Smooth muscle cell of the coronary artery (primary cell): ENCODE measurements at places on chromosomes 1 and 21. TPM values are rescaled to one million over a fixed set of nuclear protein-coding genes. Genes with fewer than 3 reads are reported as not detected.

CELA3A gene
- not detected in 2 replicates for total RNA-seq

HPCA gene
- not detected in 2 replicates for total RNA-seq

LCA5L gene
- total RNA-seq, result 0.35 and 0.75 TPM in 2 replicates

CD1E gene
- not detected in 2 replicates for total RNA-seq

FCRLB gene
- 0.59 and 0.83 TPM in 2 replicates for total RNA-seq

SYPL2 gene
- total RNA-seq, result 1.8 TPM in 1 of 2 replicates, not detected in the other
